Eye (tissue), 1 donor: ENCODE measurements at places on chromosomes 12 and 14.

DNA sequence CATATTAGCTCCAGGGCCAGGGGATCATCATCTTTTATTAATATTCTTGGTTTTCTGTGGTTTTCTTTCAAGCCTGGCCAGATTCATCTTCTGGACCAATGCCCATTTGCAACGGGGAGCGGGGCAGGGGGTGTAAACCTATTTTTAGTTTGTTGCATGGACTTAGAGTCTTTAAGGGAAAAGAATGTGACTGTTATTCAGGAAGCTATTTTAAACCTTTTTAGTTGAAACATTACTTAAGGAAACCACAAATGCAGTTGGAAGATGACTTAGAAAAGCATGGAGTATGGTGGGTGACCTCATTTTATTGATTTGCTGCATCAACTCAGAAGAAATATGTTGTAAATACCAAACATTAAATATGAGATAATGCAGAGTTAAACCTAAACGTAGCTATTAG lies 368.4 kb upstream of the E2F7 start:
- DNase-seq = peak; percentile 37

- no peak for DNase-seq
Measured at GRCh38 chr14:92400579-92401444, 77.8 kb downstream of the SLC24A4 start.

- DNase-seq = peak; percentile 79
Measured at GRCh38 chr12:110743571-110744093, 941 bp upstream of the PPP1CC start.

DNA sequence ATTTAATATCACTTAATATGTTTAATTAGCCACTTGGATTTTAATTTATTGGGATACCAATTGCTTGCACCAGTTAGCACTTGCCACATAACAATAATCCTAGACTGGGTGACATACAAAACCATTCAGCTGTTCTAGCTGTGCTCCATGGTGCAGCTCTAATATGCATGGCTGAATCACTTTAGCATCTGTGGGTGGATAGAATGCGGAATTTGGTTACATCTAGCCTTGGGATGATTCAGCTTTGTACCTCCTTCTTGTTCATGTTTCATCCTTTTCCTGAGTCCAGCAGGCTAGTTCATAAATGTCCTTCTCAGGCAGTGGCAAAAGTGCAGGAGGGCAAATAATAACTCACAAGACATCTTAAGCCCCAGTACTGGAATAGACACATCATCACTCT lies 1263.0 kb downstream of the LRFN5 start:
- no peak for DNase-seq

- no peak for DNase-seq
Measured at GRCh38 chr12:32043928-32044549, 62.6 kb upstream of the BICD1 start.

- DNase-seq = no peak
Measured at GRCh38 chr14:105710119-105711043, 184.0 kb downstream of the TMEM121 start.

GRCh38 chr12:106648736-106649135 lies 65.9 kb downstream of the RFX4 start:
- no peak for DNase-seq

GRCh38 chr12:78101946-78102635 lies 271.4 kb downstream of the NAV3 start:
- DNase-seq = peak; percentile 57

GRCh38 chr12:51726931-51727330 lies 121.6 kb downstream of the FIGNL2 start:
- DNase-seq = no peak

GRCh38 chr12:132493482-132494178 lies 3.7 kb downstream of the FBRSL1 start:
- DNase-seq = no peak

- DNase-seq = peak; percentile 93
Measured at GRCh38 chr12:50174971-50175715, 8.0 kb upstream of the CERS5 start.

DNA sequence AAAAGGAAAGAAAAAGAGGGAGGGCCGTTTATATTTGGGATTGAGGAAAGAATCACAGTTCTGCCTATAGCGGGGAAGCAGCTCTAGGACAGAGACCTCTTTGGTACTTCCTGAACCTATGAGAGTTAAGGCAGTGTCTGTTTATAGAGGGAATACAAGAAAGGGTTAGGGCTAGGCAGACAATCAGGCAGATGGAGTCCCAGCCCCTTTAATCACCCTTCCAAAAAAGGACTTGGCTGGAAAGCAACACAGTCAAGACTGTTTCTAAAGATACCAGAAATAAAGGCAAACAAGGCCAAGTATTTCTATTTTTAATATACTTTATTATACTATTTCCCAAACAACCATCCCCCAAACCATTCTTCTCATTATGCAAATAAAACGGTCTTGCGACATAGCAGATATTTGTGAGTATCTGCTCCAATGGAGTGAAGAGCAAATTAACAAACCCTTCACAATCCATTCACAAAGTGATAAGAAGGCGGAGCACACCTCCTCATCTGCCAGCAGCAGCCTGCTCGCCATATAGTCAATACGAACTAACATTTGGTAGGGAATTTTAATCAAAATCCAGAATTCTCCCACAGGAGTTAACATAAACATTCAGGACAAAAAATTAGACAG lies 697 bp upstream of the GRIP1 start:
- no peak for DNase-seq

DNA sequence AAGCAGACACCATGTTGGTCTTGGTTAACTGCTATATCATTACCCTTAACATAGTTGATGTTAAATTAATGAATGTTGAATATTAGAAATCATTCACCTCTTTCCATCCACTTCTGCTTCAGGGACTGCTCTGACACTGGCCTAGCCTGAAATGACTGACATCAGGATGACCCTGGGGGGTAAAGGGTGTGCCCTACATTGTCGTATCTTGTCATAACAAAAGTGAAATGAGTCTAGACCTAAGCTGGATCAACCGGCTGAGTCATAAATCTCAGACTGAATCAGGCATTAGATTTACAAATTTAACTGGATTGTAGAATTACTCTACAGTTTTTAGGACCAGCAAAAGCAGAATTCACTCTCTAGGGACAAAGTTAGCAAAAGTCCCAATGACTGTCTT lies 35.3 kb downstream of the KICS2 start:
- no peak for DNase-seq

GRCh38 chr12:55845785-55846496 lies 3.2 kb upstream of the MMP19 start:
- DNase-seq = no peak

DNA sequence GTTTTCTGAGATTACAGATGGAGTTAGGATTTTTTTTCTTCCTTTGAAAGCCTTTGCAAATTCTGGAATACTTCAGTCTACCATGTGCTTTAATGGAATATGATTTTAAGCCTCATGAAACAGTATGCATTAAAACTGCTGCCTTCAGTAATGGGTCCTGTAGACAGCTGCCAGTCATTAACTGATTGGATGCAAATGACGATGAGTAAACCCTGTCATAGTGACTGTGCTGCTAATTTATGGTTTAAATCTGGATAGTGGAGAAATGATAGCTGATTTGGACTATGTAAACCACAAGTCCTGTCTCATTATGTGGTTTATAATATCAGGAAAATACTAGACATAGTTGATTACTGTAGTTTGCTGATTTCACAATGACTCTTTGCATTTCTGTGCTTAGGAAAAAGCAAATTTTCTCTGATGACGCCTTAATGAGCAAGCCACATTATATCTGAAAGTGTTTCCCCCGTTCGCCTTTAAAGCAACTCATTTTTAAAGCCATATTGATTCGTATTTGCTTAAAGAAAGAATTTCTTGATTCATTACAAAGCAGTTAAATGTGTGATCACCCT lies 217.6 kb downstream of the TMTC2 start:
- DNase-seq = no peak

DNA sequence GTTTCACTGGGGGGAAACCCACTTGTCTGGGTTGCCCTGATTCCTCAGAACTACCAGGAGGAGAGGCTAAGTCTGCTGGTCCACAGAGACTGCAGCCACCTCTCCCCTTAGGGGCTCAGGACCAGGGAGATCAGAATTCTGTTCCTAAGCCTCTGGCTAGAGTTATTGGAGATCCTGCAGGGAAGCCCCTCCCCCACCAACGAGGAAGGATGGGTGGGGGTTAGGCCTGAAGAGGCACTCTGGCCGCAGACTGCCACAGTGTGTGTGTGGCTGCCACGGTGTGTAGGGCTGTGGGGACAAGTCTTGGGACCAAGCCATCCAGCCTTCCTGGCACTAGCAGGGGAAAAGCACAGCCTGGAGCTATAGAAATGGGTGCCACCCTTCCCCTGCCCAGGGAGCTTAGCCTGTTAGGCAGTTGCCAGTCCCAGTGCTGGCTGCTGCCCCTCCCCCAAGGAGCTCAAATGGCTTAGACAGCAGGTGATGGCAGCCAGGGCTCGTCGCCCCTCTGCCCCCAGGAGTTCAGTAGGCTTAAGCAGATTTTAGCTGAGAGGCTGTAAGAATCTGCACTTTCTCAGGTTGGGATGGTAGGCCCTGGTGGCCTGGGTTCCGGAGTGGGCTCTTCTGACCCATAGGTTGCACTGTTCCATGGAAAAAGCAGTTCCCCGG lies 107.7 kb downstream of the ERGIC2 start:
- no peak for DNase-seq

DNA sequence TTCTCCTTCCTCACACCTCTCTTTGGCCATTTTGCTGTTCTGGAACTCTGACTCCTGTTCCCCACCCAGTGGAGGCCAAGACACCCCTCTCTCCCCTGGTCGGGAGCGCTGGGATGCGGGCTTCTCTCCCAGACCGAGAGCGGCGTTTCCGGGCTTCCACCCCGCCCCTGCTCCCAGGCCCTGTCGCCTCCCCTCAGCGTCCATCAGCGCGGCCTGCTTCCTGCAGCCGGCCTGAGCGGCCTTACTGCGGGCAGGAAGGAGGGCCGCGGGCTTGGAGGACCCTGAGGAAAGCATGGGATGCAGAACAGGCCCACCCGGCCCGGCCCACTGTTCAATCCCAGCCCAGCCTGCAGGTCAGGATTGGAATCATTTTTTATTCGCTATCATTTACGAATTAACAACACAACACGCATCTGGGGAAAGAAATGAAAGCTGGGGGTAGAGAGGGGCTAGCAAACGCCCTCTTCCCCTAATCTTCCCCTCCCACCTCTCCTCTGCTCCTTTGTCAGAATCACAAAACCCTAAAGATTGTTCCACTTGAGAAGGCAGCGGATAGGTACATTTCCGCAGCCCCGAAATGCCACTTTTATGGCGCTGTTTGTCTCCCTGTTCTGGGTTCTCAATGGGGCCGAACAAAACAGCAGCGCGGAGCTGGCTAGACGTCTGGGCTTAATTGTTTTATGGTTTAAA lies 3.8 kb upstream of the HOXC8 start:
- DNase-seq = no peak

- no peak for DNase-seq
Measured at GRCh38 chr12:47273191-47273626, 193.4 kb upstream of the AMIGO2 start.

GRCh38 chr12:12024911-12025682 lies 45.6 kb upstream of the BCL2L14 start:
- DNase-seq = no peak

GRCh38 chr14:88488897-88489296 lies 65.9 kb downstream of the PTPN21 start:
- DNase-seq = no peak

DNA sequence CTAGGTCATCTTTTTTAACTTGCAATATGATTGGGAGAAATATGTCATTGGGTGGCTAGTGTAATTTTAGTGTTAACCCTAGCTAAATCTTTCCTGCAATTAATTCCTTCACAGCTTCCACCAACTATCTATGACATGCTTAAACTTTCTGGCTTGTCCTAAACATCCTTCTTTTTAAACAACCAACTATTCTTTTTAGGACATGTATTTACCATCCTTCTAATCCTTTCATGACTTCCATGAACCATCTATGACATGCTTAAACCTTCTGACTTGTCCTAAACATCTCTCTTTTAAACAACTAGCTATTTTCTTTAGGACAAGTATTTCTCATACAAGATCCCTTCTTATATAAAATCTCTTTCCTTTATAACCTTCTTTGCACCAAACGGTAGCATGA lies 179.6 kb upstream of the PDZRN4 start:
- no peak for DNase-seq

DNA sequence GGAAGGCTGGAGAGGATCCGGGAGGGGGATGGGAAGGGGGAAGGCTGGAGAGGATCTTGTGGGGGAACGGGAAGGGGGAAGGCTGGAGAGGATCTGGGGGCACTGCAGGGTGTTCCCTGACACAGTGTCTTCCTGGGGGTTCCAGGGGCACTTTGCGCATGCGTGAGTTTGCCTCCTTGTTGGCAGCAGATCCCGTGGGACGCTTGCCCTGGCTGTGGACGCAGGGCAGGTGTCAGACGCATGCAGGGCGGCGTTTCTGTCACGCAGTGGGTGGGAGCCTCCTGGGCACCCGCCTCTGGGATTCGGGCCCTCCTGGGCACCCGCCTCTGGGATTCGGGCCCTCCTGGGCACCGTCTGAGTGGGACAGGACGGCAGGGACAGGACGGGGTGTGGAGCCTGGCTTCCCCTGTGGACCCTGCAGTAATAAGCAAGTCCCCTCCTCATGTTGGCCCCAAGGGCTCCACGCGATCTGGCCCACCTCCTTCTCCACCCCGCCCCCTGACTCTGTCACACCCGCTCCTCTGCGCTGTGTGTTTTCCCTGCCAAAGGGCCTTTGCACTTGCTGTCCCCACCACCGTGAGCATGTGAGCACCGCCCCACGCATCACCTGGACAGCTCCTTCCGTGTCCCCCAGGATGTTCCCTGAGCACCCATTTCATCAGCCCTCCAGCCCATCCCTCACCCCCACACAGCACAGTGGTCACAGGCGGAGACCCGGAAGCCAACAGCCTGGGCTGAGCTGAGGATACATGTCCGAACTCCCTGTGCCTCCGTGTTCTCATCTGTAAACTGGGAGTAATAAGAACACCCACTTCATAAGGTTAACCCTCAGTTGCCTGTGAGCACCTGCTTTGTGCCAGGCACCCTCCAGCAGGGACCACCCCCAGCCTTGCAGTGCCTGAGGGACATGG lies 4.4 kb downstream of the MMP17 start:
- DNase-seq = no peak

GRCh38 chr12:97985834-97986233 lies 523.2 kb downstream of the RMST start:
- no peak for DNase-seq

GRCh38 chr14:69696633-69697557 lies 70.0 kb upstream of the SRSF5 start:
- no peak for DNase-seq

DNA sequence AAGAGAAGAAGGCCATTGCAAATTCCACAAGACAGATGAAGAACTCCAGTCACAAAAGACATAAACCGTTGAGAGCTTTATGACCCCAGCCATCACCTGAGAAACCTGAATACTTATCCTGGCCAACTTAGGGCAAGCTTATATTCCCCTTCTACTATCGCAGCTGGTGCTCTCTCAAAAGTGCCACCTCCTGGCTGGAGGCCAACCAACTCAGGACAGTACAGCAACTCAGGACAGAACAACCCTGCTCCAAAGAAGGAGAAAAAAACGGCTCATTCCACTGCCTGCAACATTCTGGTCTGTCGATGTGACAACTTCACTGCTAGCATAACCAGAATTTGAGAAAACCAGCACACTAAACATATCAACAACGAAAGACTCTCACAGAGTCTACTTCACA lies 9.7 kb upstream of the KRT6B start:
- DNase-seq = no peak
